Stimulated activated CD8-positive, alpha-beta memory T cell treated with anti-CD3 and anti-CD28 coated beads, Interleukin-4, amount 100 ng/mL, for 1 hour (primary cell): ENCODE measurements at places on chromosomes 6 and 20.

DNA sequence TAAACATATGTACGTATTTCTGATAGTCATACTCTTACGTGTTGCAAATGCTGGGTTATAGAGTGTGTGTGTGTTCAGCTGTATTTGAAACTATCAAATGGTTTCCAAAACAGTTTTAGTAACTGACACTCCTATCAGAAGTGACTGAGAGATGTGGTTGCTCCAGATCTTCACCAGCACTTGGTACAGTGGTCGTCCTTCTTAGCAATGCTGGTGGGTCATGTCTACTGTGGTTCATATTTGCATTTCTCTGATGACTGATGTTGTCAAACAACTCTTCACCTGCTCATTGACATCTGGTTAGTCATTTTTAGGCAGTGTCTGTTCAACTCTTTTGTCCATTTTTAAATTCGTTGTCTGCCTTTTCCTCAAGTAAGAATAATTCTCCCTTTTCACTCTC is 259.3 kb downstream of the KIF16B start:
- DNase-seq: no peak

- no peak for DNase-seq
These were observed 92.5 kb upstream of the ADGRF1 start for GRCh38 chr6:47134476-47135189.

- no peak for DNase-seq
These were observed 254.0 kb downstream of the CDC5L start for GRCh38 chr6:44641344-44642031.

- DNase-seq: no peak
These were observed 27.9 kb upstream of the PLCB4 start for GRCh38 chr20:9040863-9041524.

- no peak for DNase-seq
These were observed 180.3 kb downstream of the THBS2 start for GRCh38 chr6:169073311-169073710.

GRCh38 chr6:29619578-29620160 is 13.3 kb downstream of the GABBR1 start:
- DNase-seq: no peak

GRCh38 chr6:91243436-91243835 is 656.6 kb upstream of the MAP3K7 start:
- no peak for DNase-seq

DNA sequence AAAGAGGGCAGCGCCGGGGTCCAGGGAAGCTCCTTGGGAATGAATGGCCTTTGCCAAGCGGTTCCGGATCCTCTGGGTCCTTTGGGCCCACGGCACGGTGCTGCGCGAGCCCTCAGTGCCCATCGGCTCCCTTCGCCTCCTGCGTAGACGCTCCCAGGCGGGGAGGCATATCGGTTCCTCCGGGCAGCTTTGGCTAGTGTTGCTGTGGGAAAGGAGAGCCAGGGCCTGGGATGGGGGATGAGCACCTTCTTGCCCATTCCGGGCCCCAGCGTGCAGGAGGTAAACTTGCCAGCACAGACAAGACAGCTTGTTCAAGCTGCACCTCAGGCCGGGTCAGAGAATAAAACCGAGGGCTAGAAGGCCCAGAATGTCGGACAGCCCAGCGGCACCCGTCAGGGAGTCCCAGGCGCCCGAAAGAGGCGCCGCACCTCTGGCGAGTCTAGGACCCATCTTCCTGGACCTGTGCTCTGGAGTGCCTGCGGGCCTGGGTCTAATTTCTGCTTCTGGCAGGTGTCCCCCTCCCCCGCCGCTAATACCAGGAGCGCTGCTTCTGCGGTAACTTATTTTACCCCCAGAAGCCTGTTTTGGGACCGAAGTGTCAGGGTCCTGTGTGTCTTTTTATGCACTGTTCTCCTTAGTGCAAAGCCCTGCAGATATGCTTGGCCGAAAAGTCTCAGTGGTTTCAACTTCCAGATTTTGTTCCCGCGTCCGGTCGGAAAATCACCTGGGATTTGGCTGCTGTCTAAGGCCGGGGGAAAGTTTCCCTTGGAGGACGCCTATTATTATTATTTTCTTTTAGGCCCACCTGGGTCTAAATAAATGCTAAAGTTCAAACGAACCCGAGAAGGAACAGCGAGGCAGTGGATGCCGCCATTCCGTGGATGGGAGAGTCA is 1.7 kb upstream of the TFAP2C start:
- DNase-seq: no peak

DNA sequence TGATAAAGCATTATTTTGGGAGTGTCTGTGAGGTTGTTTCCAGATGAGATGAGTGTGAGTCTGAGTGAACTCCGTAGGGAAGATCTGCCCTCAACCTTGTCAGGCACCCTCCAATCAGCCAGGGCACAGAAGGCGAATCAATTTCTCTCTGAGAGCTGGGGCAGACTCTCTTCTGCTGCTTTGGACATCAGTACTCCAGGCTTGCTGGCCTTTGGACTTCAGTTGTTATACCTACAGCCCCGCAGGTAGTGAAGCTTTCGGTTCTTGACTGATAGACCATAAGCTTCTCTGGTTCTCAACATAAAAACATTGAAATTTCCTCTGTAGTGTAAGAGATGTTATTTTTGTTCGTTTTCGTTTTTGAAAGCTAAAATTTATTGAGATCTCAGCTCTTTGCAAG is 71.4 kb downstream of the MAFB start:
- DNase-seq: no peak

- no peak for DNase-seq
These were observed 57.6 kb downstream of the CBLN4 start for GRCh38 chr20:55947701-55948100.
